CD4-positive, alpha-beta T cell treated with Interleukin-21 for 1 hour (primary cell): ENCODE measurements at places on chromosomes 16 and 17.

GRCh38 chr16:2511128-2511800 is 2.5 kb upstream of the ATP6V0C start:
- DNase-seq = no peak

DNA sequence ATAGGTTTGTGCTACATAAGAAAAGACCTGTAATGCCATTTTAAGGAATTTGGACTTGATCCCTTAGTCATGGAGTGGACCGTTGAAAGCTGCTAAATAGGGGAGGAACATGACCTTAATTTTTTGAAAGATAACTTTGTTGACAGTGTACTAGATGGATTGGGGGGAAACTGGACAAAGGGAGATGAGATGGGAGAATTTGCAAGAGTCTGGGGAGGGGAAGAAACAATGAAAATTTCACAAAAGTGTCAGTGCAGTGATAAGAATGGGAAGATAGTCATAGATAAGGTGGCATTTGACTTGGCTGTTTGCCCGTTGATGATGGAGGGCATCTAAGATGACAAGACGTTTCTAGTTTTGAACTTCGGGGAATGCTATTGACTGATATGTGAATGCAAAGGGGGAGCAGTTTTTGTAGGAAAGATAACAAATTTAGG is 22.3 kb upstream of the KRT10 start:
- DNase-seq = no peak

GRCh38 chr17:34762078-34762477 is 182.7 kb downstream of the TMEM132E start:
- no peak for DNase-seq

DNA sequence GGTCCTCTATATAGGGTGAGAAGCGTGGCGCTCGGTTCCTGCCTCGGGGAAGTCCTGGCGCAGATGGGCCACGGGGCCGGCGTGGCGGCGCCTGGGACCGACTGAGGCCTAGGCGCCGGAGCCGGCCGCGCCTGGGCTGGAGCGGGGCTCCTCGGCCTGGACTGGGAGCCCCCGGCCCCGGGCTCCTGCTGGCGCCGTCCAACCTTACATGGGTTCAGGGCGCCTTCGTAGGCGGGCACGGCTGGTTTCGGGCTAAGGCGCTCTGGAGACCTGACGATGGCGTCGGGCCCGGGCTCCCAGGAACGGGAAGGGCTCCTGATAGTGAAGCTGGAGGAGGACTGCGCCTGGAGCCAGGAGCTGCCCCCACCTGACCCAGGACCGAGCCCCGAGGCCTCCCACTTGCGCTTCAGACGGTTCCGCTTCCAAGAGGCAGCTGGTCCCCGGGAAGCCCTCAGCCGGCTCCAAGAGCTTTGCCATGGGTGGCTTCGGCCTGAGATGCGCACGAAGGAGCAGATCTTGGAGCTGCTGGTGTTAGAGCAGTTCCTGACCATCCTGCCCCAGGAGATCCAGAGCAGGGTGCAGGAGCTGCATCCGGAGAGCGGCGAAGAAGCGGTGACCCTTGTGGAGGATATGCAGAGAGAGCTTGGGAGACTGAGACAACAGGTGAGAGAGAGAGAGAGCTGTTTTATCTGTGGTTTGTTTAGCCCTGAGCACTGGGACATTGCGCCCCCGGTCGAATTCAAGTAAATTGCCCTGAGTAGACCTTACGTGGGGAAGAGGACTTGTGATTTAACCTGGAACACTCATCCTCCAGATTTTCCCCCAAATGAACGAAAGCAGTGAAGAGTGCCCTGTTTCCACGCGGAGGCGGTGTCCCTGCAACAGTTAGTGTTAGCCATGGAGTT is 504 bp downstream of the ZNF263 start:
- DNase-seq = no peak

- no peak for DNase-seq
Measured at GRCh38 chr16:67926181-67926750, 5.4 kb downstream of the CTRL start.

DNA sequence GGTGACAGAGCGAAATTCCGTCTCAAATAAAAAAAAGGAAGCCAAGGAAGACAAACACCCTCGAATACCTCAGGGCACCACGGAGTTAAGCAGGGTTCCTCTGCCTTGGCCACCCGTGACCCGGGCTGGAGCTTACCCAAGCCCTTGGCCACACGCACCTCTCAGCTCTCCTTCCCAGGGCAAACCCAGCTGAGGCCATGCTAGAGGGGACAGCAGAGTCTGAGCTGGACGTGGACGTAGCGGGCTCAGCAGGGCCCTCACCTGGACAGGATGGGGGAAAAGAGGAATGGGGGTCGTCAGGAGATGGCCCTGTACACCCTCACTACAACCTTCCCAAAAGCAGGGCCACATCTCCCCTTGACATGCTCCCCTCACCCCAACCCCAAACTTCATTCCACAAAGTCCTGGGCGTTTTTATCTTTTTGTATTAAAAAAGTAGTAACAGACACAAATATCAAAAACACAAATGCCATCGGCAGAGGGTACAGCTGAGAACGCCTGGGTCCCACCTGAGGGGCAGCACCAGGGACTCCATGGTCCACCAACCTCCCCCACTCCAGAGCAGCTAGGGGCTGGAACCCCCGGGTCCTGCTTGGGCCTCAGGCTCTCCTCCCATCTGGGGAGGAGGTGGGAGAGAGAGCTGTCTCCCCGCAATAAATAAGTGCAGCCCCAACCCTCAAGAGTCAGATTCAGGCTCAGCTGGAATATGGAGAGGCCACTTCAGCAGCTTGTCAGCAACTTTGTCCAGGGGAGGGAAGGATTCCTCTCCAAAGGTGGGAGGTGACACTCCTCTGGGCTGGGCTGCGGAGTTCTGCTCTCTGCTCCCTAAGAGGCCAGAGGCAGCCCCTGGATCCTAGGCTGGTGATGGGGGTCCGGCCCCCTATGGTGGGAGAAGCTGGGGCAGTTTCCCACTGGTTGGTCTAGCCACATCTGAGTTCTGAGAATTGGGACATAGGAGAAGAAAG is 11.9 kb downstream of the PER1 start:
- peak; percentile 20 for DNase-seq

GRCh38 chr16:10178080-10178479 is 4.1 kb downstream of the GRIN2A start:
- DNase-seq = no peak

DNA sequence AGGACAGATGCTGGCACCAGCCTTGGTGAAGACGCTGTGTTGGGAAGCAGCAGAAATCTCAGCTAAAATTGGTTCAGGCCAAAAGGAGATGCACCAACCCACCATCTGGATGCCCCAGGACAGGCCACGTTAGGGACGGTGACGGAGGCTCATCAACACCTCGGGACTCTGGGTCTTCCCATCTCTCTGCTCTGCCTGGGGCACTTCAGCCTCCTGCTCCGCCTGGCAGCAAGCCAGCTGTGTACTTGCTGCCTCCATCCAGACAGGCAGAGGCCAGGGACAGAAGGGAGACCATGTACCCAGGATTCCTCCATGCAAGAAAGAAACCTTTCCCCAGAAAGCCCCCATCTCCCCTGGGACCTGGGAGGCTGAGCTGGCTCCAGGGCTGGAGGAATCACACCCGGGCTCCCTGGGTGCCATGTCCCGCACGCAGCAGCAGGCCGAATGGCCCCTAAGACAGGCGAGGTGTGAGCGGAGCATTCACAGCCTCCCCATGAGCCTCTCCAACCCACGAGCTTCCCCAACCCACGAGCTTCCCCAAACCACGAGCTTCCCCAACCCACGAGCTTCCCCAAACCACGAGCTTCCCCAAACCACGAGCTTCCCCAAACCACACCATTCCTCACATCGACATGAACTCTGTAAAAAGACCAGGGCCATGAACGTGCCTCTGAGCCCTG is 274.5 kb downstream of the C16orf95 start:
- DNase-seq = no peak
